ENCODE measurements at places on chromosomes 2 and 18. TPM values are rescaled to one million over a fixed set of nuclear protein-coding genes. Genes with fewer than 3 reads are reported as not detected.

The PARD6G gene
- total RNA-seq, result 0.17 TPM

The TMEM198 gene
- 2.6 TPM for total RNA-seq

The REV1 gene
- 30.6 TPM for total RNA-seq

The TFCP2L1 gene
- 0.29 TPM for total RNA-seq

The TNFAIP6 gene
- total RNA-seq, result not detected
